Stimulated activated memory B cell treated with anti-CD40 and anti-IgM and Interleukin-4, amounts not matched to agents 10 μg/mL and 1 μg/mL and 100 μg/mL, for 72 hours (primary cell): ENCODE measurements at places on chromosomes 2 and 18.

GRCh38 chr2:176653479-176654443 lies 384.5 kb downstream of the MTX2 start:
- peak; percentile 64 for ATAC-seq

DNA sequence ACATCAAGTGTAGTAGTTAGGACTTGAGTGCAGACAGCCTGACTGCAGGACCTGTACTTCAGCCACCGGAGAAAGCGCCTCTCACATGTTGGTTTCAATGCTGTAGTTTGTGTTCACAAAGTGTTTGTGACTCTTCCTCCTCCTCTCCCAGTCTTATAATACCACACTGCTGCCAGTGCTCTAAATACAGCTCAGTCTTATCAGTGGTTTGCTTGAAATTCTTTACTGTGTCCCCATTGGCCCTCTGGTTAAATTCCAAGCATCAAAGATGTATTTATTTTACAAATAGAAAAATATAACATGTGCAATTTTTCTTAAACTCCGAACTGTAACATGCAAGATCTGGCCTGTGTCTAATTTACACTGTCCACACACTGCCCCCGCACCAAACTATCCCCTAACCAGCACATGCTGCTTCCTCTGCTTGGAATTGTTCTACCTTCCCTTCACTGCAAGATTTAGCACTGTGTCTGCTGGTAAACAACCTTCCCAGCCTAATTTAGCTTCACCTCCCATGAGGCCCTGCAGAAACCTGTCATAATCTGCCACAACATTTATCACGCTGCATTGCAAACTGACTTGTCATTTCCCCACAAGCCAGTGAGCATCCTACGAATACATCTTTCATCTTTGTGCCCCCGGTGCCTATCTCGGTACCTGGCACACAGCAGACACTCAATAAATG lies 77.1 kb downstream of the SUMO1 start:
- no peak for ATAC-seq

DNA sequence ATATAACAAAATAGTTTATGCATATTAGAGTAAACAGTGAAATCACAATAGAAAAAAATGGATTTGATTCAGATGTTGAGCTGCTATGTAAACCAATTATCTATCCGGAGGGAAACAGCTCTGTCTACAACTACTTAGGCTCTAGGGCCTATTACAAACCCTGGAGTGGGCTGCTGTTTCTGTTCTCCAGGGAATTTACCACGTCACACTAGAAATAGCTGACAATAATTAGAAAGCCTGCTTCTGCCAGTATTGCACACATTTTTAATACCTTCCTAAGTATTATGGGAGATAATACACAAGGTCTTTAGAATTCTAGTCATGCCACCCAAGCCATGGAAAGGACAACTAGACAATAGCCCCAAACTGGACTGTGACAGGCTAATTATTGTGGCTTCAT lies 411.1 kb downstream of the FIGN start:
- no peak for ATAC-seq

GRCh38 chr2:20485612-20486388 lies 38.9 kb downstream of the RHOB start:
- no peak for ATAC-seq

DNA sequence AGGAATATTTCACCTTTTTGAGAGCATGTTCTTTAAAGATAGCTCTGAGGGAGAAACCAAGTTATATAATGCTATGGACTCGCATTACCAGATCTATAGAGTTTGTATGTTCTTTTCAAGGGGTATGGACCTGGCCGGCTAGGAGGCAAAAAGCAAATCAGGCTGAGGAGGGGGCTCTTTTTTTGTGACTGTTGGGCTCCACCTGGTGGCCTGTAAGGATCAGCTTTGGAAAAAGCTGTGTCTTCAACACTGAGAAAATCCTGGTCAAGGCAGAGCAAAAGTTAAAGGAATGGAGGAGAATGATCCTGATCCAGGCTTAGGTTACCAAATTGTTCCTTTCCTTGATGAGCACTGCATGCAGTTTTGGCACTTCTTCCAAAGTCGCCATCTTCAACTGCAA lies 180.5 kb downstream of the DIS3L2 start:
- no peak for ATAC-seq

DNA sequence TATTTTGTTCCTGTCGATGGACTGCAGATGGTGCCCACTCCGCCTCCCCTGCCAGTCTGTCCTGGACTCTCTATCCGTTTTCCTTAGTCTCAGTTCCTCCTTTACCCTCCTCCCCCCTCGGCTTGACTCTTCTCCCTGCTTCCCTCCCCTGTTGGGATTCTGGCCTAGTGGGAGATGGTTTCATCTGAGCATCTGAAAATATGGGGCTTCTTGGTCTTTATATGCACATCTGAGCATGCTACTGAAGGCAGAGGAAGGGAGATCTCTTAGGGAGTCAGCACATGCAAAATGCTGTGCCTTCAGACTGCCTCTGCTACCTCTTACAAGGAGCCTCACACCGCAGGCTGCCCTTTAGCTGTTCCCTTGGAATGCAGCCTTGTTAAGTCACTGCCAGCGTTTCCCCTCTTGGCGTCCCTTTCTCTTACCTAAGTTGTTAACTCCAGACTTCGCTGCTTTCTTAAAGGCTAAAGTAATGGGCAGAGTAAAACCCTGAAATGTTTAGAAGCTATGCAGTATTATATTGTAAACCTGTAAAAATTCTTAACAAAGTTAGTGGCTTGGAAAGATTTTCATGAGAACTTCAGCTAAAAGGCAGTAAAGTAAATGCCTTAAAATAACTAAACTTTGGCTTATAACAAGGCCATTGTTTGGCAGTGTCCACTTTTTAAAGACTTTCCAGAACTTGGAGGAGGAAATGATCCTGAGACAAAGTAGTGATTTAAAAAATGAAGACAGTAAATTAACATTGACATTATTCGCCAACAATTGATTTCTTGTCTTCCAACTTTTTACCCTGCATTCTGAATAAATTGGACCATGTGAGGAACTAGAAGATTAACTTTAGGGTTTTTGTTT lies 49.8 kb downstream of the LDLRAD4 start:
- ATAC-seq = no peak
